ENCODE measurements at places on chromosomes 3 and 15.

DNA sequence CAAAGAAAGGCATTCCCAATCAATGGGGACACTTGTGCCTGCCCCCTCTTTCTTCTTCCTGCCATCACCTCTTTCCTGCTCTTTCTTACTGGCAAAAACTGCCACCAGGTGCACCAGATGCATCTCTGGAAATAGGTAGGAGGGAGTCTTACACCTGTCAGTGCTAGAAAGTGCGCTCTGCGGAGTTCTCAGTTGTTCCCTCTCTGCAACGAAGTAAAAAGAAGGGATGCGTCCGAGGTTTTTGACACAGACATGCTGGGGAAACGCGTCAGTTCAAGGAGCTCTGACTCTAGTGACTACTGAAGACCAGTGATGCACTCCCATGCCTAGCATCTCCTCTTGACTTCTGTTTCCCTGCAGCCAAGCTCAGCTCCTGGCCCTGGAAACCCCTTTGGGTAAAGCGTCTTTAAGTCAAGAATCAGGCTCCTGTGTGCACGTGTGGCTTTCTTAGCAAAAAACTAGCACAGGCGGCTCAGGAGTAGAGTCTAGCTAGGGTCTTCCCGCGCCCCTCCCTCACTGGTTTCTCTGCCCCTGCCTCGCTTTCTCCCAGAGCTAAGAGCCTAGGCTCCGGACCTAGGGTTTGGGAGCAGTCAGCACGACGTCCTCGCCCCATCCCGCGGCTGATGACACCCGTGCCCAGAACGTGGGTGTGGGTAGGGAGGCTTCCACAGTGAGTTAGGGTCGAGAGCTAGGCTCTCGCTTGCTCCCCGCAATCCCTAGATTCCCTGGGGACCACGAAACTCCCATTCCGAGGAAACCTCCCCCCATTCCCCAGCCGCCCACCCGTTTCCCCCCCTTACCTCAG, 564 bp upstream of the GRM7 start:
- no peak for DNase-seq

DNA sequence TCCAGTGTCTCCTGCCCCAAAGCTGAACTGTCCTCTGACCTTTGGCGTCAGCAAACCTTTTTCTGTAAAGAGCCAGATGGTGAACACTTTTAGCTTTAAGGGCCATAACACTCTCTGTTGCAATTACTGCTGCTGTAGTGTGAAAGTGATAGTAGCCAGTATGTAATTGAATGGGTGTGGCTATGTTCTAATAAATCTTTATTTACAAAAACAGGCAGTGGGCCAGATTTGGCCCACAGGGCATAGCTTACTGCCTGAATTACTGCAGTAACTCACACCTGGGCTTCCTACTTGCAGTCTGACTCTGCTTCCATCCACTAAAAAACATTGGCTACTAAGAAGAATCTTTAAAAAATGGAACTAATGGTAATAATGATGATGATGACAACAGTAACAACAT, 68.0 kb upstream of the SLC6A11 start:
- no peak for DNase-seq

DNA sequence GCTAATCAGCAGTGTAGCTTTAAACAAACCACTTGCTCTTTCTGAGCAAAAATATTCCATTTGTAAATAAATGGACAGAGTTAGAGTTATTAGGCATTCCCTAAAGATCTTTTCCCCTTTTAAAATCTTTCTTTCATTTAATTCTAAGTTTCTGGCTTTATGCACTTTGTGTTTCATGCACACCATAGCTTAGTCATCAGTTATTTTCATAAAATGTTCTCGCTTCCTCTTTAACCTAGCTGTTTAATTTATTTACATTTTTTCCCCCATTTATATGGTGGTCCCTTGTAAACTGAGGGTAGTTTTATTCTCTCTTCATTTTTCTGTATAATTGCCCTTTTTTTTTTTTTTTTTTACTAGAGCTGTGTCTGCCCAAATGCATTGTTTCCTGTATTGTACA, 315.0 kb upstream of the LRRFIP2 start:
- no peak for DNase-seq

DNA sequence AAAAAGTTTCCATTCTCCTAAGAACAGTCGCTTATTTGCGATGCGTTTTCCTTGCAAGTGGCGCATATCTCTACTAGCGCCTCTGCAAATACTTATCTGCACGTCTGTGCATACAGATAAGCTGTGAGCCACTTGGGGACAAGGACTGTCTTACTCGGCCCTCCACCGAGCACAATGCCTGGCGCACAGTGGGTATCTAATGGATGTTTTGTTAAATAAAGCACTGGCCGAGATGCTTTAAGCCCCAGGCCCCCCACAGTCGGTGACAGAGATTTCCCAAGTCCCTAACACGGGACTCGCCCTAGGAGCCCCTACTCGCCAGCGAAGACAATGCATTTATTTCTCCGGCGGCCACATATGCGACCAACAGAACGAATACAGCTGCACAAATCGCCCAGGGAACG, 503 bp downstream of the HLTF start:
- DNase-seq, result no peak

DNA sequence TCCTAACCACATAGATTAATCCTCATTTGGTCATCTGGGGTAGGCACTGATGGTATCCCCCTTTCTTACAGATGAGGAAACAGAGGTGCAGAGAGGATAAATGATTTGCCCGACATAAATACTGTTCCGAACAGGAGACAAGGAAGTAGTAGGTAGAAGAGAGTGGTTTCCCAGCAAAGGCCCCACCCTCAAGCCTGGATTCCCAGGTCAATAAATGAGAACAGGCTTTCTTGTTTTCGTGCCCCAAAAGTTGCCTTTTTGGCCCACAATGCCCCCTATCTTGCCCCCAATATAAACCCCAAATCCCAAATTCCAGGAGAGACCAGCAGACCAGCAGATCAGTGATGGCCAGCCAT, 125.5 kb upstream of the PRR20G start:
- DNase-seq, result no peak

- no peak for DNase-seq
These were observed 20.8 kb downstream of the LYSMD4 start for GRCh38 chr15:99712415-99712814.

DNA sequence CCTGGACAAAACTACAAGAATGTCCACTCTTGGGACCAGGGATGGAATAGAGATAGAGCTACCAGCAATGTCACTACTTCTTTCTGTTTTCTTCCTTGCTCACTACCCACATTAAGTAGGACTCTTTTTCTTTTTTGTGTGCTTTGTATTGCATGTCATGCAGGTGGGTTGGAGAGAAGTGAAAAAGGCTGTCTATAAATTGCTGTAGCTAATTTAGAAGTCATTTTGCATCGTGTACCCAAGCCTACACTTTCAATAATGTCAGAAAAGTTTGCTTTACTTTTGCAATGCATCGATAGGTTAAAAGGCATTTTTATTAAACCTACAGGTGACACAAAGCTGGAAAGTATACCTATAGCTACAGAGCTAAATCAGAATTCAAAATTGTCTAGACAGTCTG, 58.9 kb downstream of the GTF2E1 start:
- DNase-seq, result no peak

DNA sequence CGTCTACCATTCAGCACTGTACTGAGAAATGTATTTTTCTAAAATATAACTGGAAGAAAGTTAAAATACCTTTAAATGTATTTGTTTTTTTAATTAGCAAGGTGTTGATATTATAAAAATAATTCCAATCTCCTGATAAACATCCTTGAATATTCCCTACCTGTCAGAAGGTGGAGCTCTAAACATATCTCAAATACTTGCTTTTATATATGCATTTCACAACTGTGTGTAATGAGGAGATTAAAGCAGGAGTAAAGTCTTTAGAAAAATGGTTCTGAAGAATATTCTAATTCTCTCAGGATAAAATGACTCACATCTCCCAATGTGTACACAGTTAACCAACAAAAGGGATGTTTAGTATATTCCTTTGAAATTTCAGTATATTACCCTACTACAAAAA, 422.7 kb downstream of the PLCL2 start:
- DNase-seq, result peak; percentile 16

DNA sequence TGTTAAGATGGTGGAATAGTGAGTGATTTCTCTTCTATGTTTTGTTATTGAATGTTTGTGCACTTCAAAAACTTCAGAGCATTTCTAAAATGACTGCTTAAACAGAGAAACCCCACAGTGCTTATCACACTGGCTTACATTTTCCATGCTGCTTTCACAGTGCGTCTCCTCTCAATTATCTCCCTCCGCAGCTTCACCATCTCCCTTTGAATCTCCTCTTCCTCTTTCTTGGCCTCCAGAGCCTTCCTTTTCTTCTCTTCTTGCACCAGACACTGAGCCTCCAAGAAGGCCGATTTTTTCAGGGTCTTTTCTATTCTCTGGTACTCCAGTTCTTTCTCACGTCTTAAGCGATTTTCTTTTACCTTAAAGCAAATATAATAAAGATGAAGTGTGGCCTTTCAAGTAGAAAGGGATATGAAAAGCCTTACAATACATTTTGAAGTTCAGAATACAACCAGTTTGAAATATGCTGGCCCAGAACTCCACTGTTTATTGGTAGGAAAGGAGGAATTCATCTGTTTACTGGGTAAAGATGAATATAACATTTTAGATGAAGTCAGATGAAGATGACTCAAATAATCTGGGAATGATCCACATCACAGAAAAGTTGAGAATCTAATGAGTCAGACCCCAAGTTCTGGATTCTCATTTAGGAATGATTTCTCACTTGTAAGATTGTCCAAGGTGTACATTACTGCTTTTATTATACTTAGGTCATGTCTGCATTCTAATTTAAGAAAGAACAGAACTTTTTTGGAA, 21.4 kb downstream of the CCDC191 start:
- DNase-seq, result peak; percentile 27

DNA sequence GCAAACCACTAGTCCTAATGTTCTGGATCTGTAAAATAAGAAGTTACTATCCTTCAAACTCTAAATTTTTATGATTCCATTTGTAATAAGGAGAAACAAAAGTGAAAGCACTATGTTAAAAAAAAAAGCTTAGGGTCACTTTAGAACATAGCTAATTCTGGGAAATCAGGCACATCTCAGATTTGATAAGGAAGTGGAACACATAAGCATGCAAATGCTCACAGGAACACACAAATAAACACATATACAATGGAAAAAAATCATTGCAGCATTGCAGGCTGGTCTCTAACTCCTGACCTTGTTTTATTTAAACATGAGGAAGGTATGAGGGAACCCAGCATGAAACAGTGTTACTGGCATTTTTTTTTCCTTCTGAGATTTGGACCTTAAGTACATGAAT, 63.2 kb upstream of the TNFSF10 start:
- no peak for DNase-seq

- DNase-seq, result no peak
These were observed 18.1 kb downstream of the TRPM1 start for GRCh38 chr15:31083370-31083780.

GRCh38 chr15:69623392-69624154, 171.0 kb downstream of the RPLP1 start:
- no peak for DNase-seq

- DNase-seq, result no peak
These were observed 31.6 kb downstream of the CBLB start for GRCh38 chr3:105837143-105837740.

- DNase-seq, result no peak
These were observed 16.1 kb upstream of the KY start for GRCh38 chr3:134666885-134667284.

DNA sequence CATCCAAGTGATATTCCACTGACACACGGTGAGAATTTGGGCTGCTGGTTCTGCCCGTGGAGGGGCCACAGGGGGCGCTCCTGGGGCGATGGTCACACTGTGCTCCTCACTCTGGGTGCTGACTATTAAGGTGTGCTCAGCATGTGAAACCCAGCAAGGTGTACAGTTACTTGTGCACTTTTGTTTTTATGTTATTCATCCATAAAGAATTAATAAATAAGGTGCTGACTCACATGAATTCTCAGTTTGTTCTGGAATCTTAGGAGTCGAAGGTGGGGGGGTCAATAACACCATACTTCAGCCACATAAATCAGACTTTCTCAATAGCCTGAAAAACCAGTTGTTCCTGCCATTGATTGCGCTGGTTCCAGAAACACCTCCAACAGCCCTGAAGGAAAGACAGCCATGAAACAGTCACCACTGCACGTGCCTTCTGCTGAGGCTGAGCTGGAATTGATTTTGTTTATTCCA, 53.5 kb upstream of the SPATA12 start:
- DNase-seq, result no peak

DNA sequence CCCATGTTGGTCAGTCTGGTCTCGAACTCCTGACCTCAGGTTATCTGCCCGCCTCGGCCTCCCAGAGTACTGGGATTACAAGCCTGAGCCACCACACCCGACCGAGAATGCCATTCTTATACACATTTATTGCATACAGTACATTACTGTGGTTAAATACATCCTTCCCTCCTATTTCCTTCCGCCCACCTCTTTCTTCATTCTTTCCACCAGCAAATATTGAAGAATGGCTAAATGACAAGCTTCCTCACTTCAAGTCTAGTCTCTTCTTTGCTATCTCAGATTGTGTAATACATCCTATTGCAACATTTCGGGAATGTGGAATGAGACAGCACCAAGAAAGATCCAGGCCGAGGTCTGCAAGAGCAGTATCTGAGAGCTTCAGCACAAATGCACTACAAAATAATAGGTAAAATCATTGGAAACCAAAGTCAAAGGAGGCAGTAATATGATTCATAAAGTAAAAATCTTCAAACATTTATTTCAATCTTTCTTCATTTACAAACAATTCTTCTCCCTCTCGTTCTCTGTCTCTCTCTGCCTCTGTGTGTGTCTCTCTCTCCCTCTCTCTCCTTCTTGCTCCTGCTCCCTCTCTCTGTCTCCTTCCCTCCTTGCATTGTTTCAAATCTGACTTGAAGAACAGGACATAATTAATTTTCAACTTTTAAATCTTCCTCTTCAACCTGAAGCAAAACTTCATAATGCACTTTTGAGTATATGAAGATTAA, 94.7 kb upstream of the TGFBR2 start:
- DNase-seq, result no peak

- DNase-seq, result peak; percentile 5
These were observed 37.1 kb downstream of the FAM240A start for GRCh38 chr3:46649436-46649835.

GRCh38 chr3:69126999-69127398, 4.6 kb upstream of the LMOD3 start:
- DNase-seq, result no peak

- DNase-seq, result no peak
These were observed 54.5 kb upstream of the FNDC3B start for GRCh38 chr3:171984883-171985282.

- DNase-seq, result peak; percentile 78
These were observed 62.9 kb upstream of the NR2E3 start for GRCh38 chr15:71747128-71748083.

- peak; percentile 8 for DNase-seq
These were observed 201.9 kb upstream of the CHRM5 start for GRCh38 chr15:33766389-33766788.

GRCh38 chr15:73303636-73304035, 65.1 kb downstream of the HCN4 start:
- no peak for DNase-seq

- no peak for DNase-seq
These were observed 64.5 kb downstream of the PCSK6 start for GRCh38 chr15:101424984-101425383.

- peak; percentile 60 for DNase-seq
These were observed 26.3 kb downstream of the DPH6 start for GRCh38 chr15:35519541-35520149.

- DNase-seq, result no peak
These were observed 9.2 kb upstream of the STT3B start for GRCh38 chr3:31523543-31523942.

Data from RKO (cell line).